CD4-positive, alpha-beta T cell treated with Interleukin-6 at 100 ng/mL for 8 hours (primary cell): ENCODE measurements at places on chromosomes 7 and 10.

DNA sequence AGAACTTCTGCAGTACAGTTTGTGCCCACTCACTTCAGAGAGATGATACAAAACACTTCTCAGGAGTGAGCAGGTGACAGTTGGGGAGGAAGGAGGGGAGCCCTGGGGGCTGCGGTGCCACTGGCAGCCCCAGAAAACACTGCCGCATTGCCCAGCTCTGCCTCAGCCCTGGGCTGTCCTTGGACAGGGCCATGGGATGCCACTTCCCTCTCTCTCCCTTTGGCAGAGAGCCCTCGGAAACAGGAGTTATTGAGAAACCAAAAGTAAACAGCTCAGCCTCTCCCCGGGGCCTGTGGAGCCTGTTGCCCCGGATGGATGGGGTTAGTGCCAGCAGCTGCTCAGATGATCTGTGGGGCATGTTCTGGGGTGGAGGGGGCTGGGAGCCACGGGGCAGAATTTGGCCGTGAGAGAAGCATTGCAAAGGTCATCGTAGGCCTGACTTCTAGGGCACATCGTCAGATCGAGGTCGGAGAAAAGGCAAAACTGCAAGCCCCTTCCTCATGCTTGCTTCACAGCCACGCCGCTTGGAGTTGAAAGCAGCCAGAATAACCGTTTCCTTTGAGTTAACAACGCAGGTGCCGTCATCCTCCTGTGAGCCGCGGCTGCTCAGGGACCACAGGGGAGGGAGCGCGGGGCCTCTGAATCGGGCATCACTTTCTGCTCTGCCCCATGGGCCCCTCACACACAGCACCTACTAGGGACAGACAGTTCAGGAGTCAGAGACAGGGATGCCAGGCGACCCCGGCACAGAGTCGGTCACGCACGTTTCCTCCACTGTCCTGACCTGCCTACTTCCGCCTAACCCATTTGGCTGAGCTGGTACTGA lies 256.4 kb downstream of the CAMK1D start:
- peak; percentile 41 for DNase-seq

DNA sequence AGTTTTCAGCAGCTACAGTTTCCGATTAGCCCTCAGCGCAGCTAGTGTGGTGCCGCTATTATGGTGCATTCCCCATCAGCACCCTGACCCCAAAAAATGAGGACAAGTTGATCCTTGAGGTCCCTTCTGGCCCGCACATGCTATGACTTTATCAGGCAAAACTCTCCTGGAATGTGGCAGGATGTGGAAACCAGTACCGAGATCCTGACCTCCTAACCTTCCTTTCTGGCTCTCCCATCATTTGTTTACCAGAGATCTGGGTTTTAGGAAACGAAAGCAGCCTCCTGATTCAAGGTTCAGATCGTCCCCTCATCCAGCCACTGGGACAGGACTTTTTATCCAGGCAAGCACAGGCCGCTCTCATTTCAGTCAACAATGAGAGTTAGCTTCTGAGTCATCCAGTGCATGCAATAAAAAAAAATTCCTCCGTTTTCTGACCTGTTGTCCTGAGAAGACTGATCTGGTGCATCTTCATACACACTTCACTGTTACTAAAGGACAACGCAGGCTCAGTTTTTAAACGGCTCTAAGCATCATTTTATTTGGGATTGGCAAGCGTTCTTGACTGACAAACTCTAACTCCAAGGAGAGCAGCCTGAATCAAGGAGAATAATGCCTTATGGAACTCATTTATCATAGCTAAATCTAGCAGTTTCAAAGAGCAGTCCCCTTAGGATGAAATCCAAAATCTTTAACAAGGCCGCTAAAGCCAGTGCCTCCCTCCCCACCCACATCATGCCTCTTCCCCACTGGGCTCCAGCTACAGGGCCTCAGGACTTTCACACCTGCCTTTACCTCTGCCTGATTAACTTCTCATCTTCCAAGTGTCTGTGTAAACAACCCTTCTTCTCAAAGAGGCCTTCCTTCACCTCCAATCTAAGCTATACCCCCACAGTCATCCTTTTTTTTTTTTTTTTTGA lies 17.1 kb downstream of the PDLIM1 start:
- DNase-seq, result no peak

- no peak for DNase-seq
Measured at GRCh38 chr7:74106846-74107245, 23.2 kb downstream of the LIMK1 start.

GRCh38 chr7:1725766-1726630 lies 55.9 kb downstream of the ELFN1 start:
- DNase-seq, result no peak

- no peak for DNase-seq
Measured at GRCh38 chr7:50497968-50498367, 47.8 kb upstream of the FIGNL1 start.

DNA sequence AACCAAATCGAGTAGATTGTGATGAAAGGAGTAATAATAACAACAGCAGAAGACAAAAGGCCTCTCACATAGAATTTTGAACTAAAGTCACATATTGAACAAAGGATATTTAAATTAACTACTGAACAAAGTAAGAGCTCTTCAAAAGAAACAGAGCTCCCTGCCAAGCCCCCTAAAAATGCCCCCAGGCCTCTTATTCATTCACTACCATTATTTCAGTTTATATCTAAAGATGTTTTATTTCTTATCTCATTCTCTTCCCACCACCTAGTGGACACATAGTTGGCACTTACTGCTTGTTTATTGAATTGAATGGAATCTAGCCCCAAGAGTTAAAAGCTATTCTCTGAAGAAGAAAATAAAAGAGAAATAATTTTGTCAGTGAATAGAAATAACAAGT lies 37.4 kb downstream of the VCL start:
- DNase-seq, result no peak

GRCh38 chr7:902996-903395 lies 26.6 kb downstream of the GET4 start:
- DNase-seq, result no peak

GRCh38 chr10:81182296-81182695 lies 644.6 kb downstream of the SH2D4B start:
- DNase-seq, result no peak

DNA sequence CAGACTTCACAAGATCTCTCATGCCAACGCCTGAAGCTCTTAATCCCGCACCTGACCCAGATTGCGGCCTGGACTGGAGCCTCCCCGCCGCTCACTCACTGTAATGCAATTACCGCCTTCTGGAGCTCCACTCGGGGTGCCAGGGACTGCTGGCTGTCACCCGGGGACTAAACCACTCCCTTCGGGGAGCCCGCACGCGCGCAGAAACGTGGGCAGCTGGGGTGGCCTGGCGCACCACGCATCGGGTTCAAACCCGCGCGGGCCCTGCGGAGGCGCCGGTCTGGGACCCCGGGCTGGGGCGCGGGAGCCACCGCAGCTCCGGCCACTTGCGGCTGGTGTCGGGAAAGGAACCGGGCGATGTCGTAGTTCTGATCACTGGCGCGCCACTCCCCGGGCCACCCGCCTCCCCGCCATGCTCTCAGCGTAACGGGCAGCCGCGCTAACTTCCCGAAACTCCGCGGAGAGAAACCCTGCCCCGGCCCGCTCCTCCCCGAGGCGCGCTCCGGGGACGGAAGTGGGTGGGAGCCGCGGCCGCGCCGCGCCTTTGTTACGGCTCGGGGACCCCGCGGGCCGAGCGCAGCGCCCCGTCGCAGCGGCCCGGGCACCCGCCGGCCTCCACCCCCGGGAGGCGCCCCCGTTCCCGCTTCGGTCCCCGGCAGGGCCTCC lies 100.3 kb upstream of the SVIL start:
- DNase-seq, result peak; percentile 39

DNA sequence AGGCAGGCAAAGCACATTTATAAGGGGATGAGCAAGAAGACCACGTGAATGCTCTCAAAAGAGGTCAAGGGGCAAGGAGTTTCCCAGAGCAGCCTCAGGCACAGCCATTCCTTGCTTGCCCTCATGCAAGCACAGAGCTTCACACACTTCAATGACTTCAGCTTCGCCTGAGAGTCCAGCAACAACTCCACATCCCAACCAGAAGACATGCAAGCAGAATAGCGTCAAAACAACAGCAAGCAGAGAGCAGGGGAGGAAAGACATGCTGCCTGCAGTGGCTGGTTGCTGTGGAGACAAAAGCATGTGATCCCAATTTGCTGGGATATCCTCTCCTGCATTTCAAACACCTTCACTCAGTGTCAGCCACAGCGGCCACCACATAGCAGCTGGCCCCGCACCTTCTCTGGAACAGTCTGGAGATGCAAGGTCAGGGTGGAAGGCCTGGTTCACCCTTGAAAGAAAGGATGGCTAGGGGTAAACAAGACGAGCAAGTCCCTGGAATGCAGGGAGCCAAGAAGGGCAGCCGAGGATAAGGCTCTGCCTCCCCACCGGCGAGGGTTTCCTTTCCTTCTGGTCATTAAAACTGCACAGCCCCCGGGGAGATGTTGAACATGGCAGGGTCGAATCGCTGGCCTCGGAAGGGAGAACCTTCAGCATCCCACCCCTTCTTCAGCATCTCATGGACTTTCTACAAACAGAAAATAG lies 60.2 kb upstream of the CAMK2B start:
- DNase-seq, result no peak

- DNase-seq, result no peak
Measured at GRCh38 chr7:42747044-42747443, 164.8 kb downstream of the C7orf25 start.

DNA sequence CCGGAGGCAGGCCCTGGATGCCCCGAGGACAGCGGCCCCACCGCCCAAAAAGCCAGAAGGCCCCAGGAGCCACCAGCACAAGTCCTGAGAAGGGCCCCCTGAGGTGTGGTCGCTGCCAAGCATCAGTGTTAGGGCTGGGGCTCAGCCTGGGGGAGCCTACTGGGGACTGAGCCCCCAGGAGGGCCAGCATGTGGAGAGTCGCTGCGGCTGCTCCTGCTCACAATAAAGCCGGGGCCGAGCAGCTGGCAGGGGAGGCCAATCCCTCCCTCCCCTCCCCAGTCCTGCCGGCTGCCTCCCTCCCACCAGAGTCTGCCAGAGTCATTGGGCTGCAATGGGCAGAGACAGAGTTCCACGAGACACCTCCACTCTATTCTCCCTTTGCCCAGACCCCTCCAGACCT lies 3.1 kb upstream of the ASIC3 start:
- DNase-seq, result no peak

GRCh38 chr7:130566168-130566897 lies 74.4 kb downstream of the MEST start:
- no peak for DNase-seq

DNA sequence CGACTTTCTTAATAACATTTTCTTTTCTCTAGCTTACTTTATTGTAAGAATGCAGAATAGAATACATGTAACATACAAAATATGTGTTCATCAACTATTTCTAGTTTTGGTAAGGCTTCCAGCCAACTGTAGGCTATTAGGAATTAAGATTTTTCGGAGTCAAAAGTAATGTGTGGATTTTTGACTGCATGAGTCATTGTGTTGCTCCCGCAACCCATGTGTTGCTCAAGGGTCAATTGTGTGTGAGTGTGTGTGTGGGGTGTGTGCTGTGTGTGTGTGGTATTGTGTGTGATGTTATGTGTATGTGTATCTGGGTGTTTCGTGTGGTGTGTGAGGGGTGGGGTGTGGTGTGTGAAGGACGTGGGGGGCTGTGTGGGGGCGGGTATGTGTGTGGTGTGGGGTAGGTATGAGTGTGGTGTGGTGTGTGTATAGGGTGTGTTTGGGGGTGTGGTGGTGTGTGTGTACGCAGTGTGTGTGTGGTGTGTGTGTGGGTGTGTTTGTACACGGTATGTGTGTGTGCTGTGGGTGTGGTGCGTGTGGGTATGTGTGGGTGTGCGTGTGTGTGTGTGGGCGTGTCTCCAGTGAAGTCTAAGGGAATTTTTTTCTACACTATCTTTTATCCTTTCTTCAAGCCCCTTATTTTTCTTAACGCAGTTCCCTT lies 60.5 kb downstream of the RSU1 start:
- no peak for DNase-seq

DNA sequence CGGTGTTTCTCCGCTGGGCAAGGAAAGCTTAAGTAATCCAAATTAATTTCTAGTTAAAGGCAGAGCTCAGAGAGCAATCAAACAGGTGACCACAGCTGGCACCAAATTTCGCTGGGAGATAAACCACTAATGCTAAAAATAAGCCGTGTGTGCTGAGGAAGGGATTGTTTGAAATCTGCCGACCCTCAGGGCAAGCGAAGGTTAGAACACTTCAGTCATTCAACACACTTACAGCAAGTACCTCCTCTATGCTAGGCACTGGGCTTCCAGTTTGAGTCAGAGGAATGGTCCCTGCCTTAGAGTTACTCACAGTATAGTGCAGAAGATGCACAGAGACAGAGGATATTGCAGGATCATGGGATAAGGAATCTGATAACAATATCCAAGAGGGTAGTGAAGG lies 467.9 kb upstream of the PODXL start:
- no peak for DNase-seq

- no peak for DNase-seq
Measured at GRCh38 chr10:4399556-4399955, 426.5 kb upstream of the AKR1E2 start.
